PC-9 (cell line): ENCODE measurements at places on chromosomes 3 and 15. TPM values are rescaled to one million over a fixed set of nuclear protein-coding genes. Genes with fewer than 3 reads are reported as not detected.

PRR23A gene
- total RNA-seq, result not detected in 2 replicates

FAM43A gene
- 8.8 and 12.8 TPM in 2 replicates for total RNA-seq

SCAANT1 gene
- total RNA-seq, result not detected in 2 replicates

NR2E3 gene
- 1.5 and 2.1 TPM in 2 replicates for total RNA-seq

TMEM158 gene
- total RNA-seq, result 7.5 and 11.9 TPM in 2 replicates

GRIP2 gene
- total RNA-seq, result not detected in 2 replicates

PDZRN3 gene
- total RNA-seq, result not detected in 2 replicates

PDE8A gene
- total RNA-seq, result 38.8 and 47.3 TPM in 2 replicates

ACP3 gene
- total RNA-seq, result 1.5 and 3.5 TPM in 2 replicates

NRROS gene
- 2.2 and 3.1 TPM in 2 replicates for total RNA-seq

NUP210 gene
- 72.7 and 84.0 TPM in 2 replicates for total RNA-seq

GRAMD1C gene
- 14.7 and 15.7 TPM in 2 replicates for total RNA-seq
